ENCODE measurements at places on chromosomes 16 and 17. TPM values are rescaled to one million over a fixed set of nuclear protein-coding genes. Genes with fewer than 3 reads are reported as not detected.
A peak's percentile ranks its signal among the peaks of the same experiment; 100 is the strongest.

DNA sequence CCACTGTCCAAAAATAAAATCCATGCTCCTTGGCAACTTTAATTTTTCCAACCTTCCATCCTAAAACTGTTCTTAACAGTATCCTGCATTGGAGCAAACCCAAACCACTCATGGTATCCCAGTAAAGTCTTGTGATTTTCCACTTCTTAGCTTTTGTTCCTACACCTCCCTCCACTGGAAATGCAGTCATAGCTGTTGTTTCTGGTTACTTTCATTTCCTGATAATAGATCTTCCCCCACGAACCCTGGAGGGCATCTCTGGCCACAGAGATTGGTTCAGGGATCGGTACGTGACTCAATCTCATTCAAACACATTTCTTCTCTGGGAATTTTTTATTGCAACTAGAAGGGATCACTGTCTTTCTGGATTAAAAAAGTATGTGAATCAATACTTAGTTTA, 276.0 kb downstream of the GRIN2A start:
- no peak for ATAC-seq

GRCh38 chr17:19579867-19580565, 46.4 kb downstream of the SLC47A1 start:
- ATAC-seq, result peak; percentile 77

- no peak for ATAC-seq
Measured at GRCh38 chr16:54027062-54027461, 259.5 kb downstream of the IRX3 start.

GRCh38 chr16:1053121-1053521, 19.4 kb upstream of the SSTR5 start:
- ATAC-seq, result no peak

- no peak for ATAC-seq
Measured at GRCh38 chr16:46466239-46466638, 154.9 kb downstream of the SHCBP1 start.

Gene TMEM98
- total RNA-seq, result 65.8 TPM

Gene SMTNL2
- total RNA-seq, result 2.0 TPM

Gene CRHR1
- total RNA-seq, result 0.35 TPM

Gene CCP110
- 18.8 TPM for total RNA-seq

Gene GAS2L2
- not detected for total RNA-seq

Gene PSKH1
- 14.7 TPM for total RNA-seq
